ENCODE measurements at places on chromosomes 7 and 10.

GRCh38 chr10:28909875-28910274, 232.6 kb downstream of the BAMBI start:
- no peak for DNase-seq

DNA sequence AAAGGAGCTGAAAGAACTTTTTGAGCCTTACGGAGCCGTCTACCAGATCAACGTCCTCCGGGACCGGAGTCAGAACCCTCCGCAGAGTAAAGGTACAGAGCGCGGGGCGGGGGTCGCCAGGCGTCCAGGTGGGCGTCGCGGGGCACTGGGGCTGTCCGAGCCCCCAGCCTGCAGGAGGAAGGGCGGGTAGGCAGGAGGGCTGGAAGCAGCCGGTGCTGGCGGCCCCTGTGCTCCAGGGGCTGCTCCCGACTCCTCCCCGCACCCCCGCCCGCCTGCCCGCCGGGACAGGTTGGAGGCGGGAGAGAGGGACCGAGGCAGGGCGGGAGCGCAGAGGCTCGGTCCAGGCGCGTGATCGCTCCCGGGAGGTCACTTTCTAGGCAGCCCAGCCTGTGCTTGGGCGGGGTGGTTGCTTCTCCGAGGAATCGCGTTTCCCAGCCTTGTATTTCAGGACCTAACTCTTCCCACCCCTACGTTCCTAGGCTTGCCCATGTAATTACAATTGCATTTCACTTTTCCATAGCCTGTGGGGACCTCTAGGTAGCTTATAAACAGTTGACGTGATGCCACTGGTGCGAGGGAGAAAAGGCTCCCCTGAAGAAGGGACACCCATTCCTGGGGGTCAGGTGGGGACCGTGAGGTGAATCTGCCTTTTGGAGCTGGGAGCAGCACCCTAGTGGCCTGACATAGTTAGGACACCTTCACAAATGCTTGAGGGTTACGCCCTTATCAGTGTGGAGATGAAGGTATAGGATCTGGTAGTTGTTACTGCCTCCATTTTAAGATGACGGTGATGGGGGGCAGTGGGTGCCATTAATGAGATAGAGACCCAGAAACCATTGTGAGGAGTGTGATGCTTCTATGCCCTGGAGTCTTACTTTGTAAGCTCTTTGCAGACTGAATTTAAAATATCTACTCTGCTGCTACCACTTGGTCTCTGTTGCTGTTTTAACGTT, 148.2 kb downstream of the CELF2 start:
- peak; percentile 78 for DNase-seq

- no peak for DNase-seq
Measured at GRCh38 chr10:35907548-35907947, 265.5 kb upstream of the FZD8 start.

- DNase-seq: no peak
Measured at GRCh38 chr7:974172-974571, 1.2 kb downstream of the COX19 start.

DNA sequence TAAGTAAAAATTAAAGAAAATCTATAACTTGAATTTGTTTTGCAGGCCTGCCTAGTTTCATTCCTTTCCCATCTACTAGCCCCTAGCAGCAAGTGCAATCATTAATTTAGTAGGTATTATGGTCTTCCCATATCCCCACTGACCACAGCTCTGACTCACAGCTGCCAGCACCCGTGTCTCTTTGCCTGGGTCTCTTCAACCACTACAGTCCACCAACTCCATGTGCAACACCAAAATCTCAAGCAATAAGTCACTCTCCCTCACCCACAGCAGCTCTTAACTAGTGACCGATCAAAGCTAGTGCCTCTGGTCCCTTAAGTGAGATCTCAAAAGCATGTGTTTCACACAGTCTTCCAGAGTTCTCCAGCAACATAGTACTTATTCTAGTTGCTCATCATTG, 26.0 kb upstream of the THSD7A start:
- no peak for DNase-seq

GRCh38 chr10:55019439-55019838, 218.4 kb upstream of the PCDH15 start:
- no peak for DNase-seq

DNA sequence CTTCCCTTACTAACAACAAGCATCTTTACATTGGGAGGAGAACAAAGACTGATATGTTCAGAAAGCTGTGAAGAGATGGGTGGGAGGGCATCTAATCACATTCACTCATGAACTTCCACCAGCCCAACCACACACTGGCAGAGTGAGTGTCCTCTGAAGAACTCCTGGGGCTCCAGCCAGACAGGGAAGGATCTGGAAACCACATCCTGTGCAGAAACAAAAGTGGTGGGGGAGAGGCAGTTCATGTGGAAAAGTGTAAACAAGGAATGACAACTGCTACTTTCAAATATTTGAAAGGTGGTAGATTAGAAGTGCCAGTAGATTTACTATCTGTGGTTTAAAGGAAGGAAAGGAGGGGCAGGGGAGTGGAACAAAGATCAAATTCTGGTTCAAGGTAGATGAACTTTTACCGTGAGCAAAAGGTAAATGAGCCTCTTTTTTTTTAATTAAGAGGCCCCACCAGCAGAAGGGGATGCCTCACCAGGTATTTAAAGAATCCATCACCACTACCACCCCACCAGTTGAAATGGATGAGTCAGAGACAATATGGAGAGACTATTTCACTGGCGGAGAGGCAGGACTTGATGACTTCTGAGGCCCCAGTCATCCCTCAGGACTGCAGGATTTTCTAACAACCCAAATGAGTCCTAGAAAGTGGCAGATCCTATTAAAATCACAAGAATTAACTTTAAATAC, 34.5 kb downstream of the GOT1 start:
- no peak for DNase-seq

DNA sequence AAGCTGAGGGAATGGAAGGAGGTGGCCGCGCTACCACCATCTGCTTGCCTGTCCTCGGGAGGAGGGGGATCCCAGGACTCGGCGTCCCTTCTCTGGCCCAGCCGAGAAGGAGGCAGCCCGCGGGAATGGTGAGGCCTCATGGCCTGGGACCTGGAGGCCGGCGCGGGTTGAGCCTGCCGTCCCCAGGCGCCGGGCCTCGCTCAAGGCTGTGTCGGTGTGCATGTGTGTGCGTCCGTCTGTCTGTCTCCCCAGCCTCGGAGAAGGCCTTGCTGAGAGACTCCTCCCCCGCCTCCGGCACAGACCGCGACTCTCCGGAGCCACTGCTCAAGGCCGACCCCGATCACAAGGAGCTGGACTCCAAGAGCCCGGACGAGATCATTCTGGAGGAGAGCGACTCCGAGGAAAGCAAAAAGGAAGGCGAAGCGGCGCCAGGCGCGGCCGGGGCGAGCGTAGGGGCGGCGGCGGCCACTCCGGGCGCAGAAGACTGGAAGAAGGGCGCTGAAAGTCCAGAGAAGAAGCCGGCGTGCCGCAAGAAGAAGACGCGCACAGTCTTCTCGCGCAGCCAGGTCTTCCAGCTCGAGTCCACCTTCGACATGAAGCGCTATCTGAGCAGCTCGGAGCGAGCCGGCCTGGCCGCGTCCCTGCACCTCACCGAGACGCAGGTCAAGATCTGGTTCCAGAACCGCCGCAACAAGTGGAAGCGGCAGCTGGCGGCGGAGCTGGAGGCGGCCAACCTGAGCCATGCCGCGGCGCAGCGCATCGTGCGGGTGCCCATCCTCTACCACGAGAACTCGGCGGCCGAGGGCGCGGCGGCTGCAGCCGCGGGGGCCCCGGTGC, 1.3 kb downstream of the HMX3 start:
- DNase-seq: no peak

DNA sequence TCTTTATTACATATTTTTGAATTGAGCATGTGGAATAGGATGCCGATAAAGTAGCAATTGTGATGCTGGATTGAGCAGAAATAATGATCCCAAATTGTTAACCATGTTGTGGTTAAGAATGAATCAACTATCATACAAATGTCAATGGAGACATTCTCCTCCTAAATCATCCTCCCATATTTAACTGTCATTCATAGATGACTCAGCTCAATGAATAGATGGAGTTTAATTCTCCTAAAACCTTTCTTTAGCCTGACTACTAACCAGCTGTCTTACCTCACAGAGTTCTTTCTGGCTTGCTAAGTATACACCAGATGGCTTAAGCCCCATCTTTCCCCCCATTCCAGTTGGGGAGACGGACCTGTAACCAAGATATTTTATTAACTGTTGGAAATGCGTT, 23.4 kb upstream of the NPS start:
- DNase-seq: no peak

- no peak for DNase-seq
Measured at GRCh38 chr10:57979491-57979890, 288.2 kb downstream of the IPMK start.

- DNase-seq: no peak
Measured at GRCh38 chr7:106128836-106129235, 16.7 kb upstream of the SYPL1 start.

DNA sequence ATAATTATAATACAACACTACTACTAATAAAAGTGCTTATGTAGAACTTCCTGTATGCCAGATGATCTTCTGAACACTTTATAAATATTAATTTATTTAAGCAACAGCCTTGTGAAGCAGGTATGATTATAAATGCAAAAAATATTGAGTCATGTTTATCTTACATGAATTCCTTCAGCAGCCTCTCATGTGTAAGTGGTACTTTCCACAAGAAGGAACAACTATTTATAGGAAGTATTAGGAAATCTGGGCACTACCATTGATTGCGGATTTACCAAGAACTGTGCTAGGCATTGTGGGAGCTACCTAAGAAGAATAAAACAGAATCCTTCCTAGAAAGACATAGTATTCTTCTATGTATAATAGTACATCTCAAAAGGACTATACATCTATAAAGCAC, 10.7 kb upstream of the STEAP4 start:
- no peak for DNase-seq

- DNase-seq: no peak
Measured at GRCh38 chr7:18126281-18126680, 98.6 kb upstream of the PRPS1L1 start.

GRCh38 chr7:47428052-47428767, 153.7 kb downstream of the TNS3 start:
- DNase-seq: no peak

DNA sequence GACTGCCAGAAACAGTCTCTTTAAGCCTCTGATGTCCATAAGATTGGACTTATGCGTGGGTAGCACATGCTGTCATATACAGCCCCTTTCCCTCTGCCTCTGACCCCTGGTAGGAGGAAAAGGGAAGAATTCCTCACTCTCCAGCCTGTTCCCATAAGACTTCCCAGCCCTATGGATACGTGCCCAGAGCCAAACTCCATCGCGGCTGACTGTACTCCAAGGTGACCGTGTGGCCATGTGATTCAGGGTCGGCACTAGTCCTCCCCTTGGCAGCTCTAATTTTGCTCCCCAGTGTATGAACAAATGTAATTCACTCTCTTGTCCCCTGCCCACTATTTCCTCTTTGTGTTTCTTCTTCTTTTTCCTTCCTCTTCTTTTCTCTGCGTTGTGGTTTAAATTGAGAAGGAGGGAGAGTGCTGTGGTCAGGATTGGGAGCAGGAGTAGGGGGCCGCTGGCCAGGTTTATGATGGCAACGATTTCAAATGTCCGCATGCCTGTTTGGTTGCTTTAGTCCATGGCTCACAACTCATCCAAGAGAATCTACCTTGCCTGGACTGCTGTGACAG, 43.8 kb downstream of the PRLHR start:
- DNase-seq: no peak

DNA sequence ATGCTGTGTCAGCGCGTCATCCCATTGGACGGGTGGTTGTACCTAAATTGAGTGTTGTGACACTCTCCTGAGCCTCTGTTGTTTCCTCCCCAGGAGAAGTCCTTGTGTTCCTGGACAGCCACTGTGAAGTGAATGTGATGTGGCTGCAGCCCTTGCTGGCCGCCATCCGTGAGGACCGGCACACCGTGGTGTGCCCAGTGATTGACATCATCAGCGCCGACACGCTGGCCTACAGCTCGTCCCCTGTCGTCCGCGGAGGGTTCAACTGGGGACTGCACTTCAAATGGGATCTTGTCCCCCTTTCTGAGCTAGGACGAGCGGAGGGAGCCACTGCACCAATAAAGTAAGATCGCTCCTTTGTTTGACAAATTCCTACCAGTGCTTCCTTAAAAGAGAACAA, 82.5 kb downstream of the GALNT11 start:
- no peak for DNase-seq

GRCh38 chr7:152735443-152736004, 24.0 kb upstream of the ACTR3B start:
- no peak for DNase-seq

- DNase-seq: no peak
Measured at GRCh38 chr10:111705021-111705420, 478.5 kb downstream of the GPAM start.

- DNase-seq: no peak
Measured at GRCh38 chr7:111103678-111104274, 12.8 kb downstream of the LRRN3 start.

DNA sequence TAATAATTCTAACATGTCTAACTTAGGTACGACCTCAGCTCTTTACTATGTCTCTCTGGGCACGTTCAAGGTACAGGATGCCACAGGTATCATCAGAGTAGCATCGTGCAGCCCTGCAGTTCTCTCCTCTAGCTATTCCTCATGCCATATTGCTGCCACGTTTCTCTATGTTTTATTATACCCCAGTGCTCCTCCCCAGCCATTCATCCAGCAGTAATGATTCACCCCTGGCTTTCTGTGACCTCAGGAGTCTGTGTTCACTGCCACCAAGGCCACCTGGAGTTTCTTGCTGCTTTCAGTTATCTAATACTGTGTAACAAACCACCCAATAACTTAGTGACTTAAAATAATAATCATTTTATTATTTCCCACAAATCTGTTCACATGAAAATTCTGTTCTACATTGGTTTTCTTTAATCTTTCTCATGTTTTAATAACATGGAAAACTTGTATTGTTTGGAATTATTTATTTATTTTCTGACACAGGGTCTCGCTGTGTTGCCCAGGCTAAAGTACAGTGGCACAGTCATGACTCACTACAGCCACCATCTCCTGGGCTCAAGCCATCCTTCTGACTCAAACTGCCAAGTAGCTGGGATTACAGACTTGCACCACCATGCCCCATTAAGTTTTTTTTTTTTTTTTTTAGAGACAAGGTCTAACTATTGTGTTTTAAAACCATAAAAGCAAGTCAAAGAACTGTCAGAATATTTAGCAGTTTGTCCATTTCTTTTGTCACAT, 21.8 kb downstream of the REEP3 start:
- no peak for DNase-seq

DNA sequence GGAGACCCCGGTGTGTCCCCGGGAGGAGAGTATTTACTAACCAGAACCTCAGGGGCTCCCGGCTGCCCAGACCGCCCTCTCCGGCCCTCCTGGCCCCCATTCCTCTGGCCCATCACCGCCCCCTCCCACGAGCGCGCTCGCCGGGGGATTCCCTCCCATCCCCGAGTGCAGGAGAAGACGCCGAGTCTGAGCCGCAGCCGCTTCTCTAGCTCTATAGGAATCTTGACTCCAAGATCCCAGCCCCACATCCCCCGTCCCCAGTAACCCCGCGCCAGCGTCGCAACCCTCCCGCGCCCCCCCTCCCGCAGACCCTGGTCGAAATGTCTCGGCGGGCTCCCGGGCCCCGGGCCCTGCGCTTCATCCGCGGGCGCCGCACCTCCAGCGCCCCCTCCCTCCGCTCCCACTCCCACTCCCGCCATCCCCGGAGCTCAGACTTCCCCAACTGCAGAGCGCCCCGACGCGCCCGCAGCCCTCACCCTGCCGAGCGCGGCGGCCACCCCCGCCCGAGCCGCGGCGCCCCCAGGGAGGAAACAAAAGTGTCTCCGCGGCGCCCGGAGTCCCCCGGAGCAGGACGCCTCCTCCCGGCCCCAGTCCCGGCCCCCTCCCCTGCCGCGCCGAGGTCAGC, 541 bp downstream of the ELMO1 start:
- no peak for DNase-seq

All from natural killer cell treated with Interleukin-12 subunit alpha and Interleukin-12 subunit beta and Interleukin-15 and Interleukin-18, amount 100 ng/mL, for 72 hours (primary cell).